Regular cardiac myocyte (primary cell): ENCODE measurements at places on chromosomes 11 and 22. TPM values are rescaled to one million over a fixed set of nuclear protein-coding genes. Genes with fewer than 3 reads are reported as not detected.

Gene FHIP1B
- 7.7 and 10.1 TPM in 2 replicates for total RNA-seq

Gene DNAJC24
- total RNA-seq: 17.1 and 20.3 TPM in 2 replicates

Gene ADAMTS8
- total RNA-seq: 0.19 and 0.28 TPM in 2 replicates

Gene DDTL
- total RNA-seq: under 0.01 TPM in 1 of 2 replicates, not detected in the other

Gene OR56A1
- not detected in 2 replicates for total RNA-seq
